ENCODE measurements at places on chromosomes 7 and 10.

GRCh38 chr7:98165827-98166667, 45.2 kb upstream of the BHLHA15 start:
- DNase-seq = peak; percentile 31

DNA sequence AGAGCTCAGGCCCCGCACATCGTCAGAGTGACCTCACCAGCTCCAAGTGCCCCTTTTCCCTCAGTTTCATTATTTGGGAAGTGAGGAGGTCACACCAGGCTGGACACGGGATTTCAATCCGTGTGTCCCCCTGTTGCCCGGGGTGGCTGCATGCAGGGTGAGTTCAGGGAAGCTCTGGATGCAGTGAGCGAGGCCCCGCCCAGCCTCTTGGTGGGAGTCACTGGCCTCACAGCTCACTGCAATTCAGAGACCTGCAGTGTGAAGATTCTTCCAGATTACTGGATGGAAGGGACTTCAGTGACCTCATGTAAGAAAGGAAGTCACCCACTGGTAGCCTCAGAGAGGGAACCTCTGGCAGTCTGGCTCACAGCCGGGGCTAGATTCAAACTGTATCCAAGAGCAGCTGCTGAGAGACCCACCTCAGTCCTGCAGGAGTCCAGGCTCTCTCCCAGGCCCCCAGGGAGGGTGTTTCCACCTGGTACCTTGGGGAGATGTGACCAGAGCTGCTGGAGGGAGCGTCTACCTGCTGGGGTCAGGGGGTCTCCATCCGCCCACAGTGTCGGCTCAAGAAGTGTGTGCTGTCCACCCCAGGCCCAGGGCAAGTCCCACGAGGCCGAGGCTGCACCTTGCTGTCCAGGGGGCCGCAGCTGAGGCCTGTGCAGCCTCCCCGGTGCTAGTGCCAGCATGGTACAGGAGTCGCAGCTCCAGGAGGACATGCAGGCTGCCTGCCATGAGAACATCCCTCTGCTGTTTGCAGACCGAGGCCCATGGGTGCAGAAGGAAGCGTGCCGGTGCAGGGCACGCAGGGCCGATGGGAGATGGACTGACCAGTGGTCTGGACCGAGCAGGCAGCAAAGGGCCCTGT, 54.4 kb downstream of the MGMT start:
- DNase-seq = no peak

- no peak for DNase-seq
Measured at GRCh38 chr7:30635798-30636197, 41.1 kb downstream of the GARS1 start.

DNA sequence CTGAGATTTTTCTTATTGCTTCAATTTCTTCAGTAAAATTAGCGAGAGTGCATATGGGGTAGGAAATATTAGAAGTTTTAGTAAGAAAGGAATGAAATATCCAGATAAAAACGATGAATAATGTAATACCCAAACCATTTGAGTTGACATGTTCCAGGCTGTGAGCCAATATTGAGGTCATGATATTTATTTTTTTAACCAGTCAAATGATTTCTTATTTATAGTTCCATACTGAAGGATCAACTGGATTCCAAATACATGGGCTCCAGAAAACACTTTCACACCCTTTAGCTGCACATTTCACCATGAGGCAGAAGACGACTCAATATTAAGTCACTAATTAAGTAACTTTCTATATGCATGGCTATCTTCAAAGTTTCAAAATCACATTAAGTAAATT, 312.5 kb downstream of the PPP1R3A start:
- no peak for DNase-seq

GRCh38 chr10:97770255-97770654, 1.5 kb downstream of the SFRP5 start:
- no peak for DNase-seq

DNA sequence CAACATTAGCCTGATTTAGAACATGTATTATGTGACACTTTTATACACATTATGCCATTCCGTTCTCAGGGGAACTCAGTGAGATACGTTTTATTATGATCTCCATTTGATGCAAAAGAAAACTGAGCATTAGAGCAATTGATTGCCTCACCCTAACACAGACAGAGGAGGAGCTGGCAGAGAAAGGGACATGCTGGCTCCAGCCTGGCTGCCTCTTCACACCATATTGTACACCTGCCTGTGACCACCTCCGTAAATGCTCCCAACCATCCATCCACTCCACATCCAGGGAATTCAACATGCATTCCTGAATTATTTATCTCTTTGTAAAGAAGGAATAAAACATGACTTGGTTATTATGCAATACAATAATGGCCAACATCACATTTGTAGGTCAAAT, 195.0 kb upstream of the STK17A start:
- DNase-seq = no peak

GRCh38 chr7:50393076-50393475, 57.1 kb downstream of the FIGNL1 start:
- DNase-seq = no peak

- no peak for DNase-seq
Measured at GRCh38 chr7:134827889-134828288, 48.5 kb downstream of the CALD1 start.

DNA sequence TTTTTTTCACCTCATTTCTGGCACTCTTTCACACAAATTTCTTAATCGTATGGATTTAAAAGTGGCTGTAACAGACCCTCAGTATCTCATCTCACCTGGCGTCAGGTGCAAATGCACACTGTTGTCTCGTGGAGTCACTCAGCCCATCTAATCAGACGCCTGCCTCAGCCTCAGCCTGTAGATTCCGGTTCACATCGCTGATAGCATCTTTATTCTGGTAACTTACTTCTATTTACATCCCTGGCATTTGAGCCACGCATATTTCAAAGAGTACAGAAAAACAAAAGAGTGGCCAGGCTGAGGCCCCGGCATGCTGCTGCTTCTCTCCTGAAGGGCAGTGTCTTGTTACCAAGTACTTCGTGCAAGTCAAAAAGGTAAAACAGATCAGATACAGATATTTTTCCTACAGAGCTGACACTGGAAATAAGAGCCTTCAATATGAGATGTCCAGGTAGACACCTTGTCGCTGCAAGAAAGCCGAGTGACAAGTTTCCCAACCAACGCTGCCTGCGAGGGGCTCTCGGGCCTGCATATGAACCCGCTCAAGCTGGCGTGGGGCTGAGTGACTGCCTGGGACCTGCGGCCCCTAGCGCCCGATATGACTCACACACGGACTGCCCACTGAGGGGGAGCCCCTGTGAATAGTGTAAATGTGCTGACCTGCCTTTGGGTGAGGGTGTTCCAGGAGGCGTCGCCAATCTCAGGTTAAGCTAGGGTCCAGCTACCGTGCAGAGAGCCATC, 4.3 kb downstream of the VIPR2 start:
- no peak for DNase-seq

DNA sequence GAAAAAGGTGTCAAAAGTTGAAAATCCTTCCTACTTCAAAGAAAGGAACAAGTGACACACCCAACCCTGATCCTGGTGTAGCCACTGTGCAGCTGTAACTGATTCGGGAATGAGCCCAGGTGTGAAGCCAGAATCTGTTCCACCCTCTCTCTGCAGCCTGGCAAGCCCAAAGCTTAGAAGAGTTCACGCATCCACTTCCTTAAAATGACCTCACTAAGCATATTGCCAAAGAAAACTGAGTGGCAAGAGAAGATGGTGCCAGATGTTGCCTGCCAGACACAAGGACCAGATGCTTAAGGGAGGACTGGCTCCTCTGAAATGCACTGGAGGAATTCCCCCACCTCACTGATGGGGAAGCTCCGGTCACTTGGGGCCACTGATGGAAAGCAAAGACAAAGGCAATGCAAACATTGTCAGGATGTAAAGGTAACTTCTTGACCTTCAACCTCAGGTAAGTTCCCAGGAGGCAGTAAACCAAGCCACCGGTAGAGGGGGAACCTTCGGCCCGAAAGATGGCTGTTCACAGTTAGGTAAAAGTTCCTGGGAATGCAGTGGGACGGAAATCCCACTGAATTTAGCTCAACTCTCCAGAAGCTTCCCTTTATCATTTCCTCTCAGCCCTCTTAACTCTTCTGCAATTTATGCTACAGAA, 554.9 kb downstream of the KCNMA1 start:
- no peak for DNase-seq

- DNase-seq = no peak
Measured at GRCh38 chr10:102455893-102456471, 4.6 kb upstream of the C10orf95 start.

- no peak for DNase-seq
Measured at GRCh38 chr10:49650724-49651034, 28.8 kb upstream of the C10orf53 start.

- no peak for DNase-seq
Measured at GRCh38 chr10:62862447-62862846, 46.3 kb upstream of the EGR2 start.

DNA sequence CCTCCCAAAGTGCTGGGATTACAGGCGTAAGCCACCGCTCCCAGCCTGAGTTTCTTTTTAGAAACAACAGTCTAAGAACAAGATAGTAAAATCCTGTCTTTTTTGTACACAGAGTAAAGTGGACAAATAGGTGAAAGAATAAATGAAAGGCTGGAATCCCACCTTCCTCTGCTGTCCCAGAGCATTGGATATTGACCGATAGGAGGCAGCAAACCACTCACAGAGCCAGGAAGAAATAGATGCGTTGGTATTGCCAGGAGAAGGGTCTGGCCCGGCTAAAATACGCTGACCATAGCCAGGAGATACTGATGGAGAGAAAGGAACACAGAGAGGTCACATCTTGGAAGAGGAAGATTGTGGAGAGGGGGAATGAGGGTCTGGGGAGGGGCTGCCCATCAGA, 11.4 kb upstream of the ZNF12 start:
- no peak for DNase-seq

GRCh38 chr7:99143853-99144672, at the start of gene SMURF1:
Gene SMURF1, minus strand, starts transcription at chr7:99144108. Its CDS starts 328 bp downstream, at chr7:99143780.
- DNase-seq = peak; percentile 69

DNA sequence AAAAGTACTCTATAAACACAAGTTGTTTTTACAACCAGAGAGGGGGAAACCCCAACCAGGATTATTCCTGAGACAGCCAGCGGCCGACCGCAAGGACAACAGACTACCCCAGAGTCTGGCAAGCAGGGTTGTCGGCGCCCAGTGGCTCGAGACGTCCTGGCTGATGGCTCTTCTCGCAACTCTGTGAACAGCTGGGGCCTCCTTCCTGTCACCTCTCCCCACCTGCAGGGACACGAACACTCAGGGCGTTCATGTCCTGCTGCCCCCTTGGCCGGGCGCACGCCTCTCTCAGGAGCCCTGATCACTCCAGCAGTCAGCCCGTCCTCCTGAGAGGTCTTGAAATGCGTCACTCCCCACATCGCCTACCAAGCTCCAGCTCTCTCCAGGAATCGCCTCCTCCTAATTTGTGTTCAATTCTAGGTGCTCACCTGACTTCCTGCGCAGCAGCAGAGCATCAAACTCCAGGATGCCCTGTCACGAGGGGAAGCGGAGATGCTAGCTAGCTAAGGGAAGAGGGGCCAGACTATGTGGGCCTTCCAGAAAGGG, 66.4 kb upstream of the TNRC18 start:
- DNase-seq = no peak

- no peak for DNase-seq
Measured at GRCh38 chr7:32524631-32525030, 29.3 kb downstream of the AVL9 start.

GRCh38 chr7:21430575-21430954, 2.7 kb downstream of the SP4 start:
- no peak for DNase-seq

GRCh38 chr10:97121041-97121440, 64.7 kb downstream of the SLIT1 start:
- no peak for DNase-seq

DNA sequence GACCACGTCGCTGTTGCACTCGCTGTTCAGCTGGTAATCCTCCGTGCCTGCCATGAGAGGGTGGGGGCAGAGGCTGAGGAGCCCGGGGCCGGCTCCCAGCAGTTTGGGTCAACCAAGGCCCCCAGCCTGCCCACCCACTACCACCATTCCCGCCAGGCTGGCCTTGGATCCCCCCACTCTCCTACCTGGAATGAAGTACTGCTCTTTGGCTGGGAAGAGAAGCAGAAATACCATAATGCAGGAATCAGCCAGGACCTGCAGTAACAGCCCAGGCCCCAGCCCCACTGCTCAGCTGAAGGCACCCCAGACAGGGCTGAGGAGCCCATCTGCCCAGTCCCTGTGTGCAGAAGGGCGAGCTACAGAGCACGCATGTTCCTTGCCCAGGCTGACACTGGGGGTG, 138.0 kb downstream of the SLIT1 start:
- DNase-seq = no peak

GRCh38 chr7:6323967-6324701, 51.7 kb upstream of the CYTH3 start:
- no peak for DNase-seq

GRCh38 chr10:114526126-114526503, 121.8 kb upstream of the AFAP1L2 start:
- no peak for DNase-seq

- DNase-seq = no peak
Measured at GRCh38 chr10:124535731-124536495, 74.3 kb downstream of the LHPP start.

DNA sequence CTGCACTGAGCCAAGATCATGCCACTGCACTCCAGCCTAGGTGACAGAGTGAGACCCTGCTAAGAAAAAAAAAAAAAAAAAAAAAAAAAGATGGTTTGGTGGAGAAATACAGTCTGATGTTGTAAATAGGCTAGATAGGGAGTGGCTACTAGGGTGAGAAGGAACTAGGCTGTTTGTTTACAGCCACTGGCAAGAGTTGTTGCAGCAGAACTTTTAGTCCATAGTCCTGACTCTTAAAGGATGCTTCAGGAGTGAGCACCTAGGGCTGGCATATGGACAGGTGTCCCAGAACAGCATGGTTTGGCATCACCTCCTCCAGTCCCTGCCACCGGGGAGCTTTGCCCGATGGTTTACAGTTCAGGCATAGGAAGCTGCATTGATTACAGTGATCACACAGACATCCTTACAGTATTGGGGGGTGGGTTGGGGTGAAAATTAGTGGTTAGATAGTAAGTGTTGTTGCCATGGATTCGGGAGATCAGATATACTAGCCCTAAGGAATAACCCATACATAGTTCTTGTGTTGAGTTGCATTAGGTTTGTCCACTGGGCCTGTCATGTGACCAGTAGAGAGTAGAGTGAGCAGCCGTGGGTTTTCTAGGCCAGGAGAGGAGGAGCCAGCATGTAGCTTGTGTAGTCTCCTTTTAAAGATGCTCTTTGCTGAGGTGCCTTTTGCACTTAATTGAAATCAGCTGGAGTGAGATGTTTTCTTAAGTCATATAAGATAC, 35.9 kb downstream of the ZRANB1 start:
- no peak for DNase-seq

DNA sequence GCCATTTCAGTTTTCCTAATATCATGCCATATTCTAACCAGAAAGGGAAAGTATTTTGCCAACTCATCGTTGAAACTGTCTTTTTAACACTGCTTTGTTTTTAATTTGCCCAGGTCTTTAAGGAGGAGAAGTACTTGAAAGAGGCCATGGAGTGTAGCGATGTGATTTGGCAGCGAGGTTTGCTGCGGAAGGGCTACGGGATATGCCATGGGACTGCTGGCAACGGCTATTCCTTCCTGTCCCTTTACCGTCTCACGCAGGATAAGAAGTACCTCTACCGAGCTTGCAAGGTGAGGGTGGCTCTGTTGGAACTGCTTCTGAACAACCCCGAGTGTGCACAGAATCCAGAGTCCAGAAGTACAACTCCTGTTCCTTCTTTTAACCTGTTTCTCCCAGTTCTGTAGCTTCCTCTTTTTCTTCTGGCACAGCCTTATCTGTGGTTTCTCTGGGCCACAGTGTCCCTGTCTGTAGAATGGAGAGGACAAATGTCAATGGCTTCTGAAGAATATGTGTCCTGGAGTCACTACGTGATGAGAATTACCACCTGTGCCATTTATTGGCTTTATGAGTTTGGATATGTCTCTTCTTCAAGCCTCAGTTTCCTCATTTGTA, 60.1 kb downstream of the LANCL2 start:
- DNase-seq = no peak

GRCh38 chr10:69097729-69098128, 9.8 kb downstream of the SRGN start:
- DNase-seq = no peak

Data from A549 (cell line).